Neural progenitor cell (in vitro differentiated cells): ENCODE measurements at places on chromosomes 5 and 9. TPM values are rescaled to one million over a fixed set of nuclear protein-coding genes. Genes with fewer than 3 reads are reported as not detected.

DNA sequence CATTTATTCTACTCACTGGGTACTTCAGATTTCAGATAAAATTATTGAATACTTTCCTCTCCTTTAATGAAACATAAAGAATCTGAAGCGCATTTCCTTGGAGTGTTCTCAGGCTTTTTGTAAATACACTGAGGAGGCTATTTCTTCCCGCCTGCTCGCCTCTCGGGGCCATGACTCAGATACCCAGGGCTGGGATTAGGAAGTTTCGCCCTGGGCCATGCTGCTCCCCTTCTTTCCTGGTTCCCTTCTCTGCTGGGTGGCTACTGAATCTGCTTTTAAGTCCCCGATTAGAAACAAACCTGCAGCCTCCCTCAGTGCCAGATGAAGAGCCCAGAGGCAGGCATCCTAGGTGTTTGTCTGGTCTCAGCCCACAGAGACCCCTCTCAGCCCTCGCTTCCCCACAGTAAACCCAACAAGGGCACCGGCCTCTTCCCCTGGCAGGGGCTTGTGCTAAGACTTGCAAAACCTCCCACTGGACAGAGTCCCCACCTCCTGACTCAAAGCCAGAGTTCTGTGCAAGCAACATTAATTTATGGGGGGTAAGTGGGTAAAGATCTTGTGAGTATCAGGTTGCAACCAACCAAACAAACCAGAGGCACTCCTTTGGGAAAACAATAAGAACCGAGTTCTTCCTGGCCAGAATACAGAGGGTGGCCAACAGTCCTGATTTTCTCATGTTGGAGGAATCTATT, 30.7 kb upstream of the IRX1 start:
- H3K36me3 ChIP-seq = no peaks in the 10 kb centered on the region
- H3K4me3 ChIP-seq = peak overlapping the region; percentile 18
- no peaks in the 10 kb centered on the region for H3K27me3 ChIP-seq
- peaks cover 30% of the 10 kb centered on the region for H3K4me1 ChIP-seq

- H3K4me1 ChIP-seq = no peaks in the 10 kb centered on the region
- H3K36me3 ChIP-seq = no peaks in the 10 kb centered on the region
- no peaks in the 10 kb centered on the region for H3K27me3 ChIP-seq
- H3K27ac ChIP-seq = no peak overlapping the region
Measured at GRCh38 chr5:92518318-92518904, 1062.6 kb downstream of the NR2F1-AS1 start.

DNA sequence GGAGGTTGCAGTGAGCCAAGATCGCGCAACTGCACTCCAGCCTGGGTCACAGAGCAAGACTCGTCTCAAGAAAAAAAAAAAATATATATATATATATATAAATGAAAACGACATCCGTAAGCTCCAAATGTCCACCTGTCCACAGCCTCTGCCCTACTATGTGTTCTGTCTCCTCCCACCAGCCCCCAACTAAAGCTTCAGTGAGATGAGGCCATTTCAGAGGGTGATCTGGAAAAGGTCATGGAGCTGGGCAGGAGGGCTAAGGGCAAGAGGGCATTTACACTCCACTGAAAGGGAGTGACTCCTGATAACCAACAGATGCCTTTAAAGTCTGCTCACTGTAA, 2.4 kb downstream of the SPRY4 start:
- peaks cover 56% of the 10 kb centered on the region for H3K4me1 ChIP-seq
- H3K36me3 ChIP-seq = no peaks in the 10 kb centered on the region
- no peak for DNase-seq
- H3K27me3 ChIP-seq = peaks cover 72% of the 10 kb centered on the region
- H3K27ac ChIP-seq = no peak overlapping the region
- no peak overlapping the region for H3K4me3 ChIP-seq

DNA sequence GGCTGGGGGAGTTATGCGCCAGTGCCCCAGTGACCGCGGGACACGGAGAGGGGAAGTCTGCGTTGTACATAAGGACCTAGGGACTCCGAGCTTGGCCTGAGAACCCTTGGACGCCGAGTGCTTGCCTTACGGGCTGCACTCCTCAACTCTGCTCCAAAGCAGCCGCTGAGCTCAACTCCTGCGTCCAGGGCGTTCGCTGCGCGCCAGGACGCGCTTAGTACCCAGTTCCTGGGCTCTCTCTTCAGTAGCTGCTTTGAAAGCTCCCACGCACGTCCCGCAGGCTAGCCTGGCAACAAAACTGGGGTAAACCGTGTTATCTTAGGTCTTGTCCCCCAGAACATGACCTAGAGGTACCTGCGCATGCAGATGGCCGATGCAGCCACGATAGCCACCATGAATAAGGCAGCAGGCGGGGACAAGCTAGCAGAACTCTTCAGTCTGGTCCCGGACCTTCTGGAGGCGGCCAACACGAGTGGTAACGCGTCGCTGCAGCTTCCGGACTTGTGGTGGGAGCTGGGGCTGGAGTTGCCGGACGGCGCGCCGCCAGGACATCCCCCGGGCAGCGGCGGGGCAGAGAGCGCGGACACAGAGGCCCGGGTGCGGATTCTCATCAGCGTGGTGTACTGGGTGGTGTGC, at the start of gene RXFP3:
Gene RXFP3 (plus strand): TSS at position 6 of the 636 bp plus-strand sequence. CDS start 355 bp downstream, at position 361.
- peak within 1 kb of the TSS; percentile 56 for H3K4me3 ChIP-seq
- peaks cover 29% of the 10 kb centered on the region for H3K27me3 ChIP-seq
- no peak for DNase-seq
- no peaks in the 10 kb centered on the region for H3K4me1 ChIP-seq
- H3K36me3 ChIP-seq = no peaks in the 10 kb centered on the region

The EXOSC2 gene
- total RNA-seq = 59.1 and 75.5 TPM in 2 replicates

DNA sequence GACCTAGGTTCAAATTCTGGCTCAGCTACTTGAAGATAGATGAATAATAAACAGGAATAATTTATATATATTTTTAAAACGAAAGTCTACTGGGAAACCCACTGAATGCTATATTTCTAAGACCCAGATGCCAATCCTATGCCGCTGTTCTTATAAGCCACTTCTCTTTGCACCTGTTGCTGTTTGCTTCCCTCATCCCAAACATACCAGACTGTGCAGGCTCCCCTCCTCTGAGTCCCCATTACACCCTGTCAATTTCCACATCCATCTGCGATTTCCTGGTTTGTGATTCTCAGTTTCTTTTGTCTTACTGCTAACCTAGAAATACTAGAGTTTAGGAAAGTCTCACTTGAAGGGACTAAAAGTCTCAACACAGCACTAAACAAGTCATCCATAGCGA, 92.8 kb upstream of the CAST start:
- no peaks in the 10 kb centered on the region for H3K36me3 ChIP-seq
- no peaks in the 10 kb centered on the region for H3K27me3 ChIP-seq
- H3K27ac ChIP-seq = no peak overlapping the region
- H3K4me1 ChIP-seq = no peaks in the 10 kb centered on the region

GRCh38 chr9:4490705-4491625, 697 bp downstream of the SLC1A1 start:
- H3K36me3 ChIP-seq = no peaks in the 10 kb centered on the region
- H3K27ac ChIP-seq = no peak overlapping the region
- peak; percentile 29 for DNase-seq

The KCNV2 gene
- total RNA-seq = not detected in 2 replicates

- H3K36me3 ChIP-seq = peaks cover 3% of the 10 kb centered on the region
- H3K4me3 ChIP-seq = no peak overlapping the region
- H3K4me1 ChIP-seq = peaks cover 14% of the 10 kb centered on the region
Measured at GRCh38 chr5:73030995-73031394, 75.2 kb downstream of the FCHO2 start.

DNA sequence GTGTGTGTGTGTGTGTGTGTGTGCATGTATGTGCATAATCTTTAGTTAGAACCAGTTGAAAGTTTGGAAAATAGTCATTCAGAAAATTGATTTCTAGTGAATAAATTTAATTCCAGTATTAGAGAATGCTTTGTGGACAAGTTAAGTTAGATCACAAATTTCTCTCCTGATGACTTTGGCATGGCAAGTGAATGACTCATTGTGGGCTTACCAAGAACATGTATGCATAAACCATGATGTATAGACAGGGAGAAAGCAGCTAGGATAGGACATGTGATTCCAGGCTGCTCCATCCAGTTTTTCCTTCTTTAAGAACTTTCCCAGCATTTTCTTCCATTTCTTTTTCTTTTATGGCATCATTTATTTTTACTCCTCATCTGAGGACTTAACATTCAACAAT, 85.7 kb upstream of the SGCD start:
- no peak overlapping the region for H3K27ac ChIP-seq
- no peaks in the 10 kb centered on the region for H3K36me3 ChIP-seq
- H3K27me3 ChIP-seq = no peaks in the 10 kb centered on the region
- H3K4me1 ChIP-seq = no peaks in the 10 kb centered on the region

DNA sequence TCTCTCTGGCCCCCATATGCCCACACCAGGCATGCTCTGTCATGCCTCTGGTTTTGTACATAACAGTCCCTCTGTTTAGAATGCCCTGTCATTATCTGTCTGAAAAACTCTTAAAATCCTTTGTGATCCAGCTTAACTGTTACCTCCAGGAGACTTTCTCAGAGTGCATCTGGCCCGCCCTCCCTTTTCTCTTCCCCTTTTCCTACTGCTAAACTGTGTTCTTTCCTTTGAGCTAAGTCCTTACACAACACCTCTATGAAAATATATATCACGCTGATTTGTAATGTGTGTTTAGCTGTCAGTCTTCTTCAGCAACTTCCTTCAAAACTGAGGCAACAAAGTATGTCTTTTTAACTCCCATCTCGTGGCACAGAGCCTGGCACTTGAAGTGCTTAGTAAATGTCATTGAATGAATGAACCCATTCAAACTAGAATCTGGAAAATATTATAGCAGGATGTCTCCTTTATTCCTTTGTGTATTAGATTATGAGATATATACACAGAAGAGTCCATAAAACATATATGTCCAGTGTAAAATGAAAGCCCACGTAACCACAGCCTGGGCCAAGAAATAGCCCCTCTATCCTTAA, 166.2 kb upstream of the KLF9 start:
- no peak for DNase-seq
- no peaks in the 10 kb centered on the region for H3K27me3 ChIP-seq
- H3K4me3 ChIP-seq = no peak overlapping the region
- peaks cover 4% of the 10 kb centered on the region for H3K4me1 ChIP-seq
- H3K36me3 ChIP-seq = no peaks in the 10 kb centered on the region

GRCh38 chr9:129126749-129127618, 15.8 kb downstream of the PTPA start:
- H3K4me3 ChIP-seq = peak overlapping the region; percentile 10
- H3K27ac ChIP-seq = peak overlapping the region; percentile 95
- peaks cover 25% of the 10 kb centered on the region for H3K4me1 ChIP-seq

GRCh38 chr9:129221233-129221632, 43.2 kb upstream of the IER5L start:
- H3K4me3 ChIP-seq = no peak overlapping the region
- H3K36me3 ChIP-seq = no peaks in the 10 kb centered on the region
- H3K27me3 ChIP-seq = no peaks in the 10 kb centered on the region
- H3K4me1 ChIP-seq = peaks cover 19% of the 10 kb centered on the region

- H3K4me1 ChIP-seq = peaks cover 6% of the 10 kb centered on the region
- DNase-seq = no peak
- peaks cover 8% of the 10 kb centered on the region for H3K36me3 ChIP-seq
- no peak overlapping the region for H3K4me3 ChIP-seq
Measured at GRCh38 chr9:111668026-111668573, 6.7 kb downstream of the GNG10 start.

The CDK5RAP2 gene
- total RNA-seq = 62.5 and 72.6 TPM in 2 replicates

GRCh38 chr9:114094971-114095370, 4.1 kb downstream of the KIF12 start:
- no peak for DNase-seq
- no peak overlapping the region for H3K27ac ChIP-seq
- no peak overlapping the region for H3K4me3 ChIP-seq
- peaks cover 11% of the 10 kb centered on the region for H3K4me1 ChIP-seq
- no peaks in the 10 kb centered on the region for H3K36me3 ChIP-seq
- H3K27me3 ChIP-seq = peaks cover 45% of the 10 kb centered on the region

DNA sequence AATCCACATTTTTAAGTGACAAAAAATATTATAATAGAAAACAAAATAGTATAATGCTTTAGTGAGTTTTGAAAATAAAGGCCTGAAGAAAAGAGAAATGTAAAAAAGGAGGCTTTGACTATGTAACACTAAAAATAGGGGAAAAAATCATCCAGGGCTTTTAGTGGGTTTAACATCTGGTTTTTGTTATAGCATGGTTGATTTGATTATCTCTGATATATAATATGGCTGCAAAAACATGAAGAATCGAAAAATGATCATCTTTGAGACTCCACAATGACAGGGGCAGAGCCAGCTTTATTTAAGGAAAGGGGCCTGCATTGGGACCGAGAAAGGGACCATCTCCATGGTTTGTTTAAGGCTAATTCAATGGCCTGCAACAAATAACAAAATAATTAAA, 393.8 kb downstream of the PLK2 start:
- no peak overlapping the region for H3K27ac ChIP-seq
- peaks cover under 1% of the 10 kb centered on the region for H3K4me1 ChIP-seq
- no peaks in the 10 kb centered on the region for H3K27me3 ChIP-seq
- no peak overlapping the region for H3K4me3 ChIP-seq

- H3K27me3 ChIP-seq = no peaks in the 10 kb centered on the region
- peaks cover 5% of the 10 kb centered on the region for H3K4me1 ChIP-seq
- no peak overlapping the region for H3K27ac ChIP-seq
- no peaks in the 10 kb centered on the region for H3K36me3 ChIP-seq
- H3K4me3 ChIP-seq = no peak overlapping the region
Measured at GRCh38 chr9:36892279-36892678, 141.8 kb downstream of the PAX5 start.

DNA sequence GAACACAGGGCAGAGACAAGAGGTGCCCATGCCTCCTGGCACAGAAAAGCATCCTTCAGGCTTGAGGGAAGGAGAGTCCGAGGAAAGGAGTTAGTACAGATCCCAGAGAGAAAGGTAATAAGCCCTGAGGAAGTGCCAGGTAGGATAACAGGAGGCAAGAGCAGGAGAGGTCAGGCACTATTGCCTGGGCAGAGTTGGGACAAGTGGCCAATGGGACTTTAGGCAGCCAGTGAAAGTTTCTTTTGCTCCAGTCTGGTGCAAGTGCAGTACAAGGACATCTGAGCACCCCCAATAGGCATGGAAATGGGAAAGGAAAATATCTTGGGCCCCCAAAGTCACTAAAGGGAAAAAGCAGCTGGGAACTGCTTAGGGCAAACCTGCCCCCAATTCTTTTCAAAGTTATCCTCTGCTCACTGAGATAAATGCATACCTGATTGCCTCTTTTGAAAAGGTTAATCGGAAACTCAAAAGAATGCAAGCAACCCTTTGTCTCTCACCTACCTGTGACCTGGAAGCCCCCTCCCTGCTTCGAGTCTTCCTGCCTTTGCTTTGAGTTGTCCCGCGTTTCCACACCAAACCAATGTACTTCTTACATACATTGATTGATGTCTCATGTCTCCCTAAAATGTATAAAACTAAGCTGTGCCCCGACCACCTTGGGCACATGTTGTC, 46.5 kb downstream of the ELOVL7 start:
- no peak for DNase-seq
- no peak overlapping the region for H3K27ac ChIP-seq
- H3K4me1 ChIP-seq = peaks cover 8% of the 10 kb centered on the region
- no peak overlapping the region for H3K4me3 ChIP-seq

GRCh38 chr5:100667161-100667630, 132.0 kb downstream of the FAM174A start:
- H3K4me3 ChIP-seq = no peak overlapping the region
- H3K4me1 ChIP-seq = peaks cover 4% of the 10 kb centered on the region
- H3K27me3 ChIP-seq = no peaks in the 10 kb centered on the region
- no peak for DNase-seq

DNA sequence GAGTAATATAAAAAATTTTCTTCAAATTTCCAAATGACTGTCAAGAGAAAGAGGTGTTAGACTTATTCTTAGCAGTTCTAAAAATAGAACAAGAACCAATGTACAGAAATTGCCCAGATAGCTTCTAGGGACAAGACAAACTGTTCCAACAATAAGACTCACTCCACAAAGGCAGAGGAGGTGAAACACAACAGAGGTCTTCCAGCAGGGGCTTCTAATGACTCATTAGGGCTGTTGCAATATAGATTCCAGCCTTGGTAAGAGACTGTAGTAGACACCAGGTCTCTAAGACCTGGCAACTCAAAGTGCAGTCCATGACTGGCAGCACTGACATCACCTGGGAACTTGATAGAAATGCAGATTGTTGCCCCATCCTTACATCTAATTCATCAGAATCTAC, 134.6 kb upstream of the VLDLR start:
- H3K4me3 ChIP-seq = no peak overlapping the region
- no peaks in the 10 kb centered on the region for H3K4me1 ChIP-seq
- no peak overlapping the region for H3K27ac ChIP-seq
- no peak for DNase-seq

The MGAT1 gene
- 31.8 and 67.8 TPM in 2 replicates for total RNA-seq
